NCI-H1417 (cell line): ENCODE measurements at places on chromosomes 12 and 14.
A peak's percentile ranks its signal among the peaks of the same experiment; 100 is the strongest.

- no peak for DNase-seq
These were observed 37.5 kb downstream of the CHST11 start for GRCh38 chr12:104494137-104494792.

DNA sequence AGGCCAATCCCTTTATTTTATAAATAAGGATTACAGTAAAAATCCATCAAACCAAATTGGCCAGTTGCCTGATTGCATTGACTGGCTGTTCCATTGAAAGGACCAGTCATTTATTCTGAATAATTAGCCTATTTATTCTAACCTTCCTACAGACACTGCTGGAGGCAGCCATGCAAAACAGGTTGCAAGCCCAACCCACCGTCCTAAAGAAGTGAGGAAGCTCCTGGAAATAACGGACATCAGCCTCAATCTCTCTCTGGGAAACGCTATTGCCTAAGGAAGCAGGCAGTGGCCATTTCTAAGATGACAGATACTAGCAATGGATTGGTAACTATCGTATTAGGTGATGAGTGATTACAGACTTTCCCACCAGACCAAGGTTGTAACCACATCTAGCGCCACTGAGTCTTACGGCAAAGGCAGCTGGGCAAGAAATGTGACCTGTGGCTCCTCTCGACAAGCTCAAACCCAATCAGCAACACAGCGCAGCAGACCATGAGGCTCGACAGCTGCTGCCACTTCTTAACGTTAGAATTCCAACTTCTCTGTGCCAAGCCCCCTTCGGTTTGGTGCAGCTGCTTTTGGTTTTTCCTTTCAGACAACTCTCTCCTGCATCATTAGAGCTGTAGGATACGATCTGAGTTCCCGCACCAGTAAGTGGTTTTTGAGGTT lies 134.2 kb downstream of the KCNK10 start:
- peak; percentile 78 for DNase-seq

DNA sequence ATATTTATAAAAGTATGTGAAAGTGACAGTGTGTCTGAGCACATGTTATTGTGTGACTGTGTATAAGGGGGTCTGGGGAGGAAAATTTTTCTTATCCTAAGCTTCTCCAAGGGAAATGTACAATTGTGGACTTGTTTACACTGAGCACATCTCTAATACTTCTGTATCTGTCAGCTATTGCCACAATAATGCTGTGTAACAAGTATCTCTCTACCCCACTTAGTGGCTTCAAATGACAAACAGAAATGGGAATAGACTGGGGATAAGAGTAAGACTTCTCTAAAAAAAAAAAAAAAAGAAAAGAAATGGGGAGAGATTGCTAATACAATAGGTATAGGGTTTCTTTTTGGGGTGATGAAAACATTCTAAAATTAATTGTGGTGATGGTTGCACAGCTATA lies 44.3 kb upstream of the CCDC63 start:
- no peak for DNase-seq

DNA sequence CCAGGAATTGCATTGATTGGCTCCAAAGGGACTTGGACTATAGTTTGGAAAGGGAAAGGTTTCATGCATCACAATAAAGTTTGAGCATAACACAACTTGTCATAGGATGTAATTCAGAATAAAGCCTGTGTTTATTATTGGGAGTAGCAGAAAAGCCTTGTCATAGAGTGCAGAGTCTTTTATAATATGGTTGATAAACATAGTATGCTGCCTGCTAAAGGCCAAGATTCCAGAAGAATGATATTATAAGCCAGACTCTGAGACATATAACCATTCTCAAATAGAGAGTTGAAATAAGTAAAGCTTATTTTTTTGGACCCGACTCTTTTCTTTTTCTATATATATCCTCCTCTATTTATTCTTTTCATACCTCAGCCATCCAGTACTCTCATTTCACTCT lies 207.3 kb downstream of the LRIG3 start:
- no peak for DNase-seq

DNA sequence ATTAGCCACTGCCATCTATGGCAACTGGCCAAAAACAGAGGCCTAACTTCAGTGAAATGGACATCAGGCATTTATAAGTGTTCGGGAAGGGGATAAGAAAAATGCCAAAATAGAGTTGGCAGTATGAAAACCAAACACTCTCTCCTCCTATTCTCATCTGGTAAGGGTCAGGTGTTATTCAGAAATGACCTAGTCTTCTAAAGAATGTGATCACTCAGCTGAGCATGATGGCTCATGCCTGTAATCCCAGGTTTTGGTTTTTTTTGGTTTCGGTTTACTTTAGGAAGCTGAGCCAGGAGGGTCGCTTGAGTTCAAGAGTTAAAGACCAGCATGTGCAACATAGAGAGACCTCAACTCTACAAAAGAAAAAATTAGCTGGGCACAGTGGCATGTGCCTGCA lies 170.3 kb downstream of the GRIN2B start:
- DNase-seq, result no peak

GRCh38 chr12:100187857-100188519 lies 12.6 kb upstream of the ACTR6 start:
- no peak for DNase-seq

- DNase-seq, result no peak
These were observed 104.1 kb upstream of the PPP4R3A start for GRCh38 chr14:91614187-91614586.

GRCh38 chr14:81406863-81407262 lies 6.7 kb upstream of the STON2 start:
- DNase-seq, result no peak

DNA sequence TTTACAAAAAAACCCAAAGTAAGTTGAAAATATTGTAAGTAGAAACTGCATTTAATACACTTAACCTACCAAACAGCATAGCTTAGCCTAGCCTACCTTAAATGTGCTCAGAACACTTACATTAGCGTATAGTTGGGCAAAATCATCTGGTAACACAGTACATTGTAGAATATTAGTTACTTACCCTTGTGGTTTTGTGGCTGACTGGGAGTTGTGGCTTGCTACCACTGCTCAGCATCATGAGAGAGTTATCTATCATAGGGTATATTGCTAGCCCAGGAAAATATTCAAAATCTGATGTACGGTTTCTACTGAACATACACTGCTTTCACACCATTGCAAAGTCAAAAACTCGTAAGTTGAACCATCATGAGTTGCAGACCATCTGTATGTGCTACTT lies 141.7 kb upstream of the GARIN6 start:
- no peak for DNase-seq

GRCh38 chr12:78096909-78097597 lies 266.4 kb downstream of the NAV3 start:
- DNase-seq, result no peak

DNA sequence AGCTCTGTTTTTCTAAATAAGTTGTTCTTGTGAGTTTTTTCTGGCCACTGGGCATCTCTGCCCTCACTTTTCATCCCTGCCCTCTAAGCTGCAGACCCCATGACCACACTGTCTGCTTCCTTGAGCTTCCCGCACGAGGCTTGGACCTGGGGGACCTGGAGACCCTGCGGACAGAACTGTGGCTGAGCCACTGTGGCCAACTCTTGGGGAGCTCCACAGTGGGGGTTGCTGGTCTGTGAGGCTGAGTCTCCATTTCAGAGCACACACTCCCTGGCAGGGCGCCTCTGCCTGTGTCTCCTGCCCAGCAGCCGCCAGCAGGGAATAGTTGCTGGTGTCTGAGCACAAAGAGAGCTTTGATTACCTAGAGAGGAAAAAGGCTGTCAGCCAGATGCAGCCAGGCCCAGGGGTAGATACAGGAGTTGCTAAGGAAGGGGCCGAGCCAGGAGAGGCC lies 13.1 kb upstream of the RIN3 start:
- DNase-seq, result no peak

DNA sequence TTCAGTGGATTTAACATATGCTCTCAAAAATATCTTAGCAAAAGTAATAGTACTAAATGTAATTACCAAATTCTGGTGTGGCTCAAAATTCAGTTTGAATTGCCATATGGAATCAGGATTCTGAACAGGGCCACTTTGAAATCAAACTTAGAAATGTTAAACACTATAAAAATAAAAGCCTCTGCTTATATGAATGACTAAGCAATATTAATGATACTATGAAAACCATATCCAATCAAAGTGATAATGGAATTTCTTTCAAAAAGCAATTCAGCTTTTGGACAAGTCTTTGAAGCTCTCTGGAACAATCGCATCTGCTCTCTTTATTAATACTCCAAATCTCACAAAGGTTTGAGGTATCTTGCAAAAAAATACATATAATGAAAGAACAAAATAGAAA lies 51.6 kb downstream of the ERGIC2 start:
- DNase-seq, result no peak
